ENCODE measurements at places on chromosomes 1 and 21.

GRCh38 chr1:177568622-177569021, 397.9 kb downstream of the BRINP2 start:
- no peak for DNase-seq

- peak; percentile 25 for DNase-seq
Measured at GRCh38 chr1:204041232-204041767, 31.6 kb upstream of the SOX13 start.

DNA sequence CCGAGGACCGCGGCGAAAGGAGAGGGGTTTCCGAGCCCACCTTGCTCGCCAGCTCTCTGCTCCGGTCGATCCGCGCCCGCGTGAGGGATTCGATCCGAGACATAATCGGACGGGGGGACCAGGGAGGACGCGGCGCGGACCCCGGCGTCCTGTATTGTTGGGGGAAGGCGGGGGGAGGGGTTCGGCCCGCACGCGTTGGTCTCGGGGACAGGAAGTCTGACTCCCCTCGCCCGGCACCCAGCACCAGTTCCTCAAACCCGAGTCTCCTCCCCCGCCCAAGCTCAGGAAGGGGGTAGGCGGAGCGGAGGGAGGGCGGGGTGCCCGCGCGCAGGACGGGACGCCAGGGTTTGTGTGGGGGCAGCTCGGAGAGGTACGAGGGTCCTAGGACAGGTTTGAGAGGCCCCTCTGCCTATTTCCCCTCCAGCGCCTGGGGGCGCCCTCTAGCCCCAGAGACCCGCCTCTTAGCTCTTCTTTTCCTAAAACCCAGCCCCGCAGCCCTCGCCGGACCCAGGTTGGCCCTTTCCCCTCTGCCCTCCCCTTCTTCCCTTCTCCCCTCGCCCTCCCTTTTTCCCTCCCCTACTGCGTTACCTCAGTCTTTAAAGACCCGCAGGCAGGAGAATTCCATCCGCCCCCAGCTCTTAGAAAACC, at the start of gene ARHGEF2:
TSS of gene ARHGEF2 (minus strand) at position 223 of the 648 bp plus-strand sequence. CDS start at position 103, 120 bp downstream.
- peak; percentile 89 for DNase-seq

DNA sequence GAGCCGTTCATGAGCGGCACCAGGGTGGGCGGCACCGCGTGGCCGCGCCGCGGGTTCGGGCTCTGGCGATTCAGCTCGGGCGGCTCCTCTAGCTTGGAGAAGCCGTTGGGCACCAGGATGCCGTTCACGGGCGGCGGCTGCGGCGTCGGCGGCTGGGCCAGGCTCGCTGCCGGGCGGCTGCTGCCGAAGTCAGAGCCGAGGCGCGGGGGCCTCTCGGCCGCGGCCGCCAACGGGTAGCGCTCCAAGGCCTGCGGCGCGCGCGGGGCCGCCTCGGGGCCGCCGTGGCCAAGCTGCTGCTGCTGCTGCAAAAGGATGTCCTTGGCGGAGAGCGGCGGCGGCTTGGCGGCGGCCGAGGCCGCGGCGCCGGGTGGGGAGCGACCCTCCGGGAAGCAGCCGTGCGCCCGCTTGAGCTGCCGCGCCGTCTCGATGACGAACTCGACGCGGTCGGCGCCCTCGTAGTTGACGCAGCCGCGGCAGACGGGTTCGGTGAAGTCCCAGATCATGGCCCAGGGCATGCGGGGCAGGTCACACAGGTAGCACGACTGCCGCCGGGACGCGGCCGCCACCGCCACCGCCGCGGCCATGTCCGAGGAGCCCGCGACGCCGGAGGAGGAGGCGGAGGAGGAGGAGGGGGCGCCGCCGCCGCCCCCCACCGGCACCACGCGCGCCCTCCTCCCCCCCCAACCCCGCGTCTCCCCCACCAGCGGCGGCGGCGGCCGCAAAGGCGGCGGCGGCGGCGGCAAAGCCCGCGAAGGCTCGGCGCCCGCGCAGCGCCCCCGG, 877 bp downstream of the IRF2BP2 start:
- no peak for DNase-seq

DNA sequence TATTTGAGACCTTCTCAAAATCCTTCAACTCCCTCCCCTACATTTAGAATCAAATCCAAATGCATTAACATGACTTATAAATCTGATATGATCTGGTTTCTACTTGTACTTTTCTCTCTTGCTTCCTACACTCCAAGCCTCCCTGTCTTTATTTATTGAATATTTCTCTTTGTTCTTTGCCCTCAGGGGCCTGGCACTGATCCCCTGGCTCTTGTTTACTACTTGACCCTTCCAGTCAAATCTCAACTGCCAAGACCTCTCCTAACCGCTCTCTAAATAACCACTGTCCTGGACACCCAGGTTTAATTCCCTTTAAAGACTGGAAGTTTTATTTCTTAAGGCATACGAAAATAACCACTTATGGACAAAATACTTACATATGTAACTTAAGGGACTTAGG, 248.9 kb downstream of the CHRM3 start:
- DNase-seq: no peak

DNA sequence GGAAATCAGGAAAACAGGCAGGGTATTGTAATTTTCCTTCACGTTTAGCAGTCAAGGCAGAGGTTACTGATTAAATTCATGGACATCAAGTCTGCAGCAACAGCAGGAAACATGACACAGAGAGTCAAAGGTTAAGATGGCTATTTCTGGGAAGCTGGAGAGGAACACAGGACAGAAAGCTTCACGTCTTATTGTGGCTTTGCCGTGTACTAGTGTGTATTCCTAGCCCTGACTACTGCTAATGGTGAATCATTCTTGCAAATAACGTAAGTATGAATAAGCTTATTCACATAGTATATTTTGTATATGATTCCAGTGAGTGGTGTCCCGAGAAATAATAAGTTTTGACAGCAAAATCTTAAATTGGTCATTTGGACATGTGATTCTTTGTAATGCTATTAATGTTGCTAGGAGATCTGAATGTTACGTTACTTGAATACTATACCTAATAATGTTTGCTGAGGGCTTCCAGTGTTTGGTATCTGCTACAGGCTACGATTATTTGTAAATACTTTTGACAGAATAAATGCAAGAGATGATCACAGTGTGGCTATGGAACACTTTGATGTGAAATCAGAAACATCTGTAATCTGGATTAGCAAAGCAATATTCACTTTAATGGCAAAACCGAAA, 77.4 kb downstream of the DISP1 start:
- DNase-seq: no peak

- no peak for DNase-seq
Measured at GRCh38 chr1:199336745-199337640, 690.5 kb upstream of the NR5A2 start.

DNA sequence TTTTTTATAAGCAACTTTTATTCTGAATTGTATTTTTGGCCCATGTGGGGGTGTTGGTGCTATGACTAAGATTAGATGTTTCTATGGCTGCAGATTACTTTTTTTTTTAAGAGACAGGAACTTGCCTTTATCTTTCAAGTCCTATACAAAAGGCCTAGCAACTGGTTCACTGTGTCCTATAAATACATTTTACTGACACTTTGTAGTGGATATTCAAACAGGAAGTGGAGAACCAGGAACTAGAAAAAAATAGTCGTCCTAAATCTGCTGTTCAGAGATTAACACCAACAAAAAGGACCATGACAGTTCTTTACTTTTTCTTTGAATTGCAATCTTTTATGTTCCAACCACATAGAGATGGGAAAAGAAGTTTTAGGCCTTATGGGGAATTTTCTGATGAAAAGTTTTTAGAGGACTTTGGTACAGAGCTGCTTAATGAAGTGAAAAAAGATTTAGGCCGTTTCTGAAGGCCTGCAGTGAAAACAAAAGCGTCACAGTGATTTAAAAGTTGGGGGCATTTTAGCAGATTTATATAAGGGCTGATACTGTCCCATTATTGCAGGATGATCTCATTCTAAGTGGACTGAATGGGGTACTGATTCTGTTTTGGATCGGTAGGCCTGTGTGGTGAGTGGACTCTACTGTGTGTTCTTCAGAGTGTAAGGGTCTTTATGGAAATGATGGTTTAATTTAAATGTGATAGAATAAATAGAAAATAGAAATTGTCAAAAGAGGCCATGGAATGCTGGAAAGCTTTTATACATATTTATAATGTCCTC, 136.4 kb upstream of the DEPDC1 start:
- DNase-seq: no peak

- DNase-seq: peak; percentile 75
Measured at GRCh38 chr1:8154621-8155052, 128.5 kb upstream of the ERRFI1 start.

DNA sequence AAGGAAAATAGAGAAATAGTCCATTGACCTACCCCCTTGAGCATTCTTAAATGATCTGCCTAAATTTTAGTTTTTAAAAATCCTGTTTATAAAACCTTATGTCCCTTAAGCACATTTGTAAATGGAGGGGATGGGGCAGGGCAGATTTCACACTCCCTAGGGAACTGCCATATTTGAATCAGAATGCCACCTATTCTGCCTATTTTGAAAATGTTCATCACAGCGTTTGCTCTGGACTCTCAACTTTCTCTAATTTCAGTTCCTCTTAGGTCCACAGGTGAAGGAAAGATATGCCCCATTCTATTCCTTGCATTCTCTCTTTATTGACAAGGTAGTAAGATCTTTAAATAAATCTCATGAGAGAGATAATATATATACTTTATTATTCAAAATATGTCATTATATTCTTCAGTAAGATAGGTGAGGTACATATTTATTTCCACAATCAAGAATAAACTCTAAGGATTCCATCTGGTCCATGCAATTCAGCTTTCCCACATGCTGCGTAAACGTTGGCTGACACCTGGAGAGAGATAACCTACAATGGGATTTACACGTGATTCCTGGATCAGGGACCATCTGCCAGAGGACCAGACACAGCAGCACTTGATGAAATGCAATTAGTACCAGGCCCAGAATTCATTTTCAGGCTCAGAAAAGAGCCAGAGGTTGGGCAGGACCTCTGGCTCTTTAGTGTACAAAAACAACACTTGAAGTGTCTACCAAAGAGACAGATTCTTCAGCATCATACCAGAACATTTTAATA, 1.2 kb upstream of the LPGAT1 start:
- DNase-seq: no peak

- DNase-seq: no peak
Measured at GRCh38 chr1:3352952-3353331, 101.5 kb upstream of the ARHGEF16 start.

DNA sequence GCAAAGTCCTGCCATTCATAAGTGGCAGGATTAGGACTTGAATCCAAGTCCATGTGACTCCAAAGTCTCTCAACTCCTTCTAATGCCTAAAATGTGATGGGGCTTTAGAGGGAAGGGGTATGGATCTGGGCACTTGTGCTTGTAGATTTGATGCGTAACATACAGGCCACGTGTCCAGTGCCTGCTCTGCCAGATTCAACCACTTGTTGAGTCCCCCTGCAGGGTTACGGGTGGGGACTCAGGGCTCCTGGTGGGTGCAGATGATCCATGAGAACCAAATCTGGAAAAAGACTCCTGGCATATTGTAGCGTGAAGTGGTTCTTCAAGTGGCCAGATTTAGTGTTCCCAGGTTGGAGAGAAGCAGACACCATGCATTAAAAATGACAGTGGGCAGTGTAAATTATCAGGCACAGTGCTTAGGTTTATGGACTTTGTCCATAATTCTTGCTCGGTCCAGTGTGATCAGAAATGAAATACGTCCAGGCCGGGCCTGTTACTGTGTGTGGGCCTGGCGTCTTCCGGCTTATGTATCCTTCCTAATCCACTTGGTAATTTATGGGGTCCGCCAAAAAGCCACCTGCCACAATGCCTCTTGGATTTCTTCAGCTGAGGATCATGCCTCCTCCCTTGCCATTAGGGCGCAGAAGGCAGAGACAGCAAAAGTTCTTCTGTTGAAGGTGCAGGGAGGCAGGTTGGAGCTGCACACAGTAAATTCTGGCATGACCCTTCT, 51.2 kb upstream of the LRP8 start:
- no peak for DNase-seq

GRCh38 chr21:29538115-29538514, 239.4 kb downstream of the BACH1 start:
- no peak for DNase-seq

- DNase-seq: peak; percentile 67
Measured at GRCh38 chr1:224498574-224499170, 64.1 kb upstream of the WDR26 start.

- no peak for DNase-seq
Measured at GRCh38 chr21:15653710-15654109, 76.1 kb upstream of the USP25 start.

DNA sequence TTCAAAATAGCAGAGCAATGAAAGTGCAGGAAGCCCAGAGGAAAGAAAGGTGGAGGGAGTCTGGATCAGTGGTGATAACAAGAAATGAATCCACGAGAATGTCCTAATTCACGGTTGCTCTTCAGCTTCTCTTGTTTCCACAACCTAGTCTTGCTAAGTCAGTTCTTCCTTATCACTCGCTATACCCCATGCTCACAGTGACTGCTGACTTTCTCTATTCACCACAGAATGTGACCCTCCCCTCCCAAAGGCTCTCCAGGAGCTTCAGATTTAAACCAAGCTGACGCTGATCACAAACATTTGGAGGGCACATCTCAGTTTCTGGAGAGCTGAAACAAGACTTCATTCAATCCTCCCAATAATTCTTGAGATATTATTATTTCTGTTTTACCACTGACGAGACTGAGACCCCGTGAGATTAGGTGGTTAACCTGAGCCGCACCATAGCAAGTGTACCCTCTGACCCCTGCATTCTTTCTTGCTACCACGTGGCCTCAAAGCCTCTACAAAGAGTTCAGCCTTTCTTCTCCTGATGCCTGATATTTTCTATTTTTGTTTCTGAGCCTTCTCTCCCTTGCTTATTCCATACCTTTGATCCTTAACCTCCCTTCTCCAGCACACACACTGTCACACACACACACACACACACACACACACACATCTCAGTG, 10.7 kb upstream of the CCN1 start:
- no peak for DNase-seq

- DNase-seq: no peak
Measured at GRCh38 chr1:36692465-36693160, 209.9 kb upstream of the CSF3R start.

- no peak for DNase-seq
Measured at GRCh38 chr1:154726443-154726842, 118.5 kb upstream of the ADAR start.

Data from HAP-1 (cell line).